ENCODE measurements at places on chromosomes 7 and 10.

- DNase-seq, result peak; percentile 3
These were observed 51.0 kb upstream of the NKX6-2 start for GRCh38 chr10:132836832-132837540.

- peak; percentile 28 for DNase-seq
These were observed 167.7 kb upstream of the MKLN1 start for GRCh38 chr7:131159961-131160361.

GRCh38 chr10:21661087-21661486 is 127.1 kb downstream of the MLLT10 start:
- DNase-seq, result no peak

DNA sequence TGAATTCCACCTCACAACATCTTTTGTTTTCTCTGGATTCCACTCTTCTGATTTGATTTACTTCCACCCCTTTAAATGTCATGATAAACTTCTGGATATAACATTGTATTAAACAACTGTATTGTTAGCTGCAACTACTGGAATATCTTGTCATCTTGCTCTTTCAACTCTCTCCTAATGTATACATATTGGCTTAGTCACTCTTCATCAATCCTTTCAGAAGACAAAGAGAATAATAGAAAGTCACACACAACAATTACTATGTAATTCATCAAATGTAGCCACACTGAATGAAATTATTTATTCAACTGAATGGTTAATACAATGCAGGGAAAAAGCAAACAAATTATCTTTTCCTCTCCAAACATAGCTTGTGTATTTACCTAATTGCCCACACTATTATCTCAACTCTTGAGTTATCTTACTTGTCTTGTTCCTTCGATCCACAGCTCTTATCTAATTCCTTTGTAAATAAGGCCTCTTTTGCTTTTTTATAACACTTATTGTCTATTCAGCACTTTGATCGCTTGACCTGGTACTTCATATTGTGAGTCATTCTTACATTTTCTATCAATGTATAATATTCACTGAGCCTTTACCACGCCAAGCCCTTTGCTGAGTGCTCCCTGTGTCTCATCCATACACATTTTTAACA is 16.7 kb downstream of the SEMA3A start:
- DNase-seq, result peak; percentile 97

- DNase-seq, result no peak
These were observed 71.8 kb upstream of the PPIF start for GRCh38 chr10:79275431-79275851.

GRCh38 chr10:69963835-69964710 is 88.6 kb upstream of the MACROH2A2 start:
- DNase-seq, result no peak

DNA sequence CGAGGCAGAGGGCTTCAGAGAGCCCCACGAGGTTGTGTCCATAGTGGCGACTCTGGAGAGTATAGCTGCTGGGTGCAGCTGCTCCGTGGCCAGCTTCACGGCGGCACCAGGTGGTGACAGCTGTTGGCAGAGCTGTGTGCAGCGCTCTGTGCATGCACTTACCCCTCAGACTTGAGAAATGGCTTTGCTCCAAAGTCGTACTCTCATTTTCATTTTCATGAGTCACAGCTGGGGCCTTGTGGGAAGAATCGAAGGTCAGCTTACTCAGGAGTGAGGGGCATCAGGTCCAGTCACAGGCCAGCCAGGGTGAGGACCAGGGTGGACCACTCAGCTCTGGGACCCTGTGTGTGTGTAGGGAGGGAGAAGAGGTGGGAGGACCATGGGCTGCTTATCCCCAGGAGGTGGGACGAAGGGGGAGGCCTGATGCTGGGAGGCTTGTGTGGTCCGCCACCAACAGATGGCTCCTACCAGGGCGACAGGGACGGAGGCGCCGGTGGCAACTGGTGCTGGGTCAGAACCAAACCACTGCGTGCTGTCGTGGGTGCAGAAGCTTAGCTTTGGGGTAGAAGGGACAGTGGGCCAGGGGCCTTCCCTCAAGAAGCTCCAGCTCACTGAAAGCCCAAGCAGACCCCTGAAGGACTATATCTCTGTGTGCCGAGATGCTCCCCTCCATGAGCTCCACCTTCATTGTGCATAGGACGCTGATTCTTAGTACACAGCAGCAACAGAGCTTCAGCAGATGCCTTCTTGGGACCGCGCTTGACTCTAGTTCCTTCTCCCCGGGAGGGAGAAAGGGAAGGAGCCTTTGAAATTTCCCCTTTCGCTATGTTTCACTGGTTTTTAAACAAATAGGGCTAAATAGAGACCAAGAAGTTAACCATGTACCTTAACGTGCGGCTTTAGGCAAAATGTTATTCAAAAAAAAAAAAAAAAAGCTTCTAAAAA is 225.0 kb downstream of the CELF2 start:
- no peak for DNase-seq

DNA sequence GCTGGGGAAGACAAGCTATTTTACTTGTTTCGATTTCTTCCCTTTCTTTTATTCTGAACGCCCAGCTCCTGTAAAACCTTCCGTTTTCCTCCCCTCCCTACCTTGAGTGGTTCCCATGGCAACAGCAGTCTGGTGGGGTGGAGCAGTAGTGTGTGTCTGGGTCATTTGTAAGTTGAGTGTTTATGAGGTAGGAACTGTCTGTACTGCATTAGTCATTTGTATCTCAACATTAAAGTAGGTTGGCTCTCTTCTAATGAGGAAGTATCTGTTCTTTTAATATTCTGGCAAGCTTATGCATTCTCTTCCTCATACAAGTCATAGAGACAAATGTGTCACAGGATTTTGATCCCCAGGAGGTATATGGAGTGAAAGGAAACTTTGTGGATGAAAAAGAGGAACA is 85.3 kb upstream of the CCDC6 start:
- peak; percentile 91 for DNase-seq

DNA sequence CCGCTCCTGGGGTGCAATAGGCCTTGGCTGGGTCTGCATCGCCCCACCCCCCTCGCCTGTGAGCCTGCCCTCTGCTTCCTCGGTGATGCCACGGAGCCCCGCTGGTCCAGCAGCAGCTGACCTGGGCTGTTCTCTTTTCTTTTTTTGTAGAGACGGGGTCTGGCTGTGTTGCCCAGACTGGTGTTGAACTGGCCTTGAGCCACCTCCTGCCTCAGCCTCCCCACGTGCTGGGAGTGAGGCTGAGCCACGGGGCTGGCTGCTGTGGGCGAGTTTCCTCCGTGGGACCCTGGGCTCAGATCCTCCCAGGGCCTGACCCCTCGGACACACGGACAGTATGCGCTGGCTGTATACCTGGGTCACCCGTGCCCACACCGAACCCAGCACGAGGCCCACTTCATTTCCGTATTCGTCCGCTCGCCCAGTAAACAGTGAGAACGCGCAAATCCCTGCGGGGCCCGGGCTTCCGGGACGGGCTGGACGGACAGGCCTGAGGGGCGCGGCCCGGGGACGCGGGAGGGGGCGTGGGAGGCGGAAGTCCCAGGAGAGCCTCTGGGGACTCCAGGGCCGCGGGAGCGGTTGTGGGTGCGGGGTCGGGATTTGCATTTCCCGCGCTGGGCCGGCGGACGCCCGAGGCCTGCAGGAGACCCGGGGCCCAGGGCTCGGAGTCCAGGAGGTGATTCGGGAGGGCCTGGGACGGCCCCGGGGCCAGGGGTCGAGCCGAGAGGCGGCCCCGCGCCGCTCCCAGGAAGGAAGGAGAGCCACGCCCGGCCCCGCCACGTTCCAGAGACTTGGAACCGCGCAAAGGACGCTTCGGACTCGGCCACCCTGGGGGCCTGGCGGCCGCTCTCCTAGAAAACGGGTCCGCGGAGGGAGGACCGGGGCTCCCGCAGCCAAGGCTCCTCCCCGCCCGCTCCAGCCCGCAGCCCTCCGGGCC is 57.7 kb upstream of the DNAJB6 start:
- DNase-seq, result no peak

DNA sequence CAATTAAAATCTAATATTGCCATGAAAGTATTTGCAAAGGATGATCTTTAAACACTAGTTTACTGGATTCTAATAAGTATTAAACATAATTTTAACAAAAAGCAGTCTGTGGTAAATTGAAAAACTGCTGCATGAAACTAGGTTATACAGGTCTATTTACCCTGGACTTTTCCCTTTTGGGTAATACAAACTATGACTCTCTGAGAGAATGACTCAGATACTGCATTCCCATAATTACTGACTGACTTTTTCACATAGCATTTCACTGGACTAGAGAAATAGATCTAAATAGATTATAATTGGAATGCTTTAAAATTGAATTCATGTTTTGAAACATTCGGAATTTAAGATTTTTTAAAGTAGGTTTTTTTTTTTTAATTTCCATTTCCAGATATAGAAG is 395.7 kb downstream of the THSD7A start:
- DNase-seq, result no peak

DNA sequence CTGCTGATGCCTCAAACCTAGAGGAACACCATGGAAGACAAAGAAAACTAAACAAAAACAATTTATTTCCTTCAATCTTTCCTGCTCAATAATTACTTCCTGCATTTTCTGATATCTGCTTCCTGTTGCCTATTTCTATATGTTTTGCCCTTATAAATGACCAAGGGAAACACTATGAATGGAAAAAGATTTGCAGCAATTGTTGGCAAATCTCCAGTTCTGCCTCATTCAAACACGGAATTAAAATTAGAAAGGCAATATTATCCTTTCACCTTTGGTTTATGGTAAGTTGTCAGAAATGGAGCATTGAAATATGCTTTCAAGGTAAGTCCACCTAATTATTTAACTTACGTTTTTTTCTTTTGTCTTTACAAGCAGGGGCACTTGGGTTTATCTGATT is 552.2 kb upstream of the ANKRD30A start:
- DNase-seq, result no peak

DNA sequence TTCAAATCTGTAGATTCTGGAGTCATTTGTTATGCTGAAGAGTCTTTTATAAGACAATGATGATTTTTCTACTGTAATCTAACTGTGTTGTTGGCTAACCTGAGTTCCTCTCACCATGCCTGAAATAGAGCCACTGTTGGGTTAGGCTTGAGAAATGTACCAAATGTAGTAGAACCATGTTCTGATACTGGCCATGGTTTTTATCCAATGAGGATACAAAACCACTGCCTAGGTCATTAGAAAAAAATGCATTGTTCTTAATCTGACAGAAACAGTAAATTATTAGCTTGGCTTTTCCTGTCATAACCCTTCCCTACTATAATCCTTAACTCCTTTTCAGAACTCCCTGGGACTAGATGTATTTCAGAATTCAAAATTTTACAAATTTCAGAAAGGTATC is 86.6 kb downstream of the RAPGEF5 start:
- DNase-seq, result no peak

DNA sequence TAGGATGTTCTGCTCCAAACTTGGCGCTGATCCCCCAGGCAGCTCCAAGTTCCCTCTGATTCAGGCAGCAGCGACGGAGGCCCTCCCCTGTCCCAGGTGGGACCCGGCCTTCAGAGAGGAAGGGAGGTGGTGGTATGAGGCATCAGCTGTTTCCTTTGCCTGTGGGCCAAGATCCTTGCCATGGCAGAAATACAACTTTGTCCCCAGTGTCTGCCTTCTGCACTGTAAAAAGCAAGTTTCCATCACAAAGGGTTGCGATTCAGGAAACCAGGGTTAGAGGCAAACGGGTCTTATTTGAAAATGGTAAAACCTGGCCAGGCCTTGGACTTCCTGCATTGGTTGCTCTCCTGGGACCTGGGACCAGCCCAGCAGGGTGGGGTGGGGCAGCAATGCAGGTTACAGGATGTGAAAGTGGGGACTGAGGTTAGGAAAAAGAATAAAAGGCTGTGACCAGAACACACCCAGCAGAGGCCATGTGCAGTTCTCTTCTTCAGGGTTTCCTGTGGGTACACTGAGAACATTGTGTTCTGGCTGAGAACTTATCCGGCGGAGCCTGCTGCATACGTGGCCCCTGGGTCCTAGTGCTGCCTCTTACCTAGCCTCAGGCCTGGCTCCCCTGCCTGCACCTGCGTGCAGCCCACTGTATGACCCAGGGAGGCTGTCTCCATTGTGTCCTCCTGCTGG is 25.1 kb upstream of the DDIT4 start:
- DNase-seq, result peak; percentile 69

GRCh38 chr7:99312316-99313203 is 13.1 kb upstream of the ARPC1A start:
- DNase-seq, result peak; percentile 73

DNA sequence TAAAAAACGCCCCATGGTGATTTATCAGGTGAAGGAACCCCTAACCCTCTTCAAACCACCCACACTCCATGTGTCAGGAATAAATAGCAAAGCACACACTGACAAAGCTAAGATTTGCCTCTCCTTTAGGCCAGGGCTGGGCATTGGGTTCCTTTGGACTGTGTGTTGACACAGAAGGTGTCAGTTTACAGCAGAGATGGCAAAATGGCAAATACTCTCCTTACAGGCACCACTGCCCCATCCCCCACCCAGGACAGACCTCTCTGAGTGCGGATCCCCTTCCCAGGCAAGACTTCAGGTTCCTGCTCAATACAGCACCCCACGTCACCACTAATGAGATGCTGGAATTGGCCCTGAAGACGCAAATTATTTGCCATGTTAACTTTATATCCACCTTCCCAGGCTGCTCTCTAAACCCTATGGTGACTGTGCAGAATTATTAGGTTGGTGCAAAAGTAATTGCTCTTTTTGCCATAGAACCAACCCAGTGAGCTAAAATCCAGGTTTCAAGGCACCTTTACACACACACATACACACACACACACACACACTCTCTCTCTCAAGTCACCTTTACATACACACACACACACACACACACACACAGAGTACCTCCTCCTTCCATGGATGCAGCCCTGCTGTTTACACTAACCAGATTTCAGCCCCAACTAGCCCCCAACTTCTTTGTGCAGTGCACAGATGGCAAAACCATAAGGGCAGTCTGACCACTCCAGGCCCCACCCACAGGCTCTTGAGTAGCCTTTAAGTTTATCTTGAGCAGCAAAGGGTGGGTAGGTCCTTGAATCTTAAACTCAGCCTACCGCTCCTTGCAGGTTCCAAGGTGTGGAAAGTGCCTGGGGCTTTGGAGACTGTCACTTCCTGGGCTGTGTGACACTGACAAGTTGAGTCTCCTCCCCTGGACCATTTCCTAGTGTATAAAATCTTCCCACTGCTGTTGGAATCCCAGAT is 4.0 kb upstream of the ZCCHC24 start:
- DNase-seq, result peak; percentile 59

DNA sequence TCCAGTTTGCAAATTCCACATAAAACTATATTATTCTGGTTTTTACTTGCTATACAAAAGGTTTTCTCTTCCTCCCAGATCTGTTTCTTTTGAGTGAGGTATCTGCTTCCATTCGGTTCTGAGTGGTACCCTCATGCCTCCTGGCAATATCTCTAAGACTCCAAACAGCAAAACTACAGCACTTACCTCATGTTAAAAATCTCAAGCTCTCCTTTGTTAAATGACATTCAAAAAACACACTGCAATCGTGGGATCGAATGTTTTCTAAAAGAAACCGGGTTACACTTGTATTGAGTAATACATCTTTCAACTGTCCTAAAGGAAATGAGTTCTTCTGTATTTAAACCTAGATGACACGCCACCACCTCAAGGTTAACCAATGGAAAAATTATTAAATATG is 11.1 kb downstream of the YWHAG start:
- no peak for DNase-seq
